NCI-H460 (cell line): ENCODE measurements at places on chromosomes 6 and 20. TPM values are rescaled to one million over a fixed set of nuclear protein-coding genes. Genes with fewer than 3 reads are reported as not detected.

DYNLT2 gene
- 1.2 and 1.3 TPM in 2 replicates for total RNA-seq

TSPO2 gene
- not detected in 2 replicates for total RNA-seq

CD24 gene
- total RNA-seq = 303 and 305 TPM in 2 replicates

- DNase-seq = no peak
Measured at GRCh38 chr6:19320111-19320581, 517.0 kb upstream of the ID4 start.

GRCh38 chr20:34644951-34645350 lies 31.9 kb downstream of the PIGU start:
- no peak for DNase-seq

- no peak for DNase-seq
Measured at GRCh38 chr6:162198076-162198475, 529.5 kb downstream of the PRKN start.

DNA sequence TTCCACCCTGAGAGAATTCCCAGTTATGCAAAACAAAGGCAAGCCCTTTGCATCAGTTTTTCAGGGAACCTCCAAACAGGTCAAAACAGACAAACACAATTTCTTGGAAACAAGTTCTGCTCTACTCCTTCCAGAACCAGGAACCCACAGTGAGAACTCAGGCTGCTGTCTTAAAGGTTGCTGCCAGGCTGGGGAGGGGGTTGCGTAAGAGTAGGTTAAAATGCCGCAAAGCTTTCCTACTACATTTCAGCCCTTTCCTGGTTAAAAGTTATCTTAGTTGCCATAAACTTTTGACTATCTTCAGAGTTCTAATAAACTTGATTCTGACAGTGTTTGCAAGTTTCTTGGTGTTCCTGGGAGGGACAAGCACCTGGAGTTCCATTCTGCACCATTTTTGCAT lies 33.8 kb downstream of the KPNA5 start:
- no peak for DNase-seq

DNA sequence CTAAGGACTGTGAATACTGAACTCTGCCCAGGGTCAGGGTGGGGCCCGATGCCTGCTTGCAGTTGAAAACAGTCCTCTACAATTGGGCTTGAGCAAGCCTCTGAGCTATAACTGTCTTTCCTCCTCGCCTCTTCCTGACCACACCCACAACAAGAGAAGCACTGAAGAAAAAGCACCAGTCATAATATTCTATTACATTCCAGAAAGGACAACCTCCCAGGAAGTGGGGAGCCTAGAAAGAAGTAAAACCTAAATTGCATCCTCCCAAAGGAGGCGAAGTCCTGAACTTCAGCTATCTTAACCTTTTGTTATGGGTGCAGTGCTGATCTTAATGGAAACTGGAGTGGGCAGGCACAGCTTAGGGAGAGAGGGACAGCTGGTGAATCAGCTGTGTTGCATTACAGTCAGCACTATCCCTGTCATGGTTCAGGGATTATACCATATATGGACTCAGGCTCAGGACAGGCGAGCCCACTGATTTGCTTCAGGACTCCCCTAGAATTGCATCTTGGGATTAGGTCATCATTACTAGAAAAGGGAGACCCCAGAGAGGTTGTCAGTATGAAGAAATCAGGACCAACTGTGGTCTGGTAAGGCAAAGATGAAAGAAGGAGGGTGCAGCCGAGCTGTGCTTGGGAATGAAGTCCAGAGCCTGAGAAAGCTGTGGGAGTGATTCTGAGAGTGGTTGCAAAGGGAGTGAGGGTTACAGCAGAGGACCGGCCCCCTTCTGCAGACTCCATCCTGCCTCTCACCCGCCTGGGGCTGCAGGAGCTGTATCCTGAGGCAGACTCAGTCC lies 18.3 kb upstream of the TRAM2 start:
- peak; percentile 30 for DNase-seq

- no peak for DNase-seq
Measured at GRCh38 chr6:38354037-38354381, 285.7 kb downstream of the BTBD9 start.

- no peak for DNase-seq
Measured at GRCh38 chr6:44265722-44266233, 427 bp upstream of the NFKBIE start.

- no peak for DNase-seq
Measured at GRCh38 chr20:53941680-53942471, 128.5 kb downstream of the BCAS1 start.

DNA sequence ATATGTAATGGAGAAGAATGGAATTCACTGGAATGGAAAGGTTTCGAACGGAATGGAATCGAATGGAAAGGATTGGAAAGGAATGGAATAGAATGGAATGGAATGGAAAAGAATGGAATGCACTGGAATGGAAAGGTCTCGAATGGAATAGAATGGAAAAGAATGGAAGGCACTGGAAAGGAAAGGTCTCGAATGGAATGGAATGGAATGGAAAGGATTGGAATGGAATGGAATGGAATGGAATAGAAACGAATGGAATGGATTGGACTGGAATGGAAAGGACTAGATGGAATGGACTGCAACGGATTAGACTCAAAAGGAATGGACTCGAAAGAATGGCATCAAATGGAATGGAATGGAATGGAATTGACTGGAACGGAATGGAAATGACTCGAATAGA lies 20.5 kb upstream of the DEFB115 start:
- DNase-seq = no peak

GRCh38 chr6:19771753-19772336 lies 65.3 kb upstream of the ID4 start:
- DNase-seq = no peak

DNA sequence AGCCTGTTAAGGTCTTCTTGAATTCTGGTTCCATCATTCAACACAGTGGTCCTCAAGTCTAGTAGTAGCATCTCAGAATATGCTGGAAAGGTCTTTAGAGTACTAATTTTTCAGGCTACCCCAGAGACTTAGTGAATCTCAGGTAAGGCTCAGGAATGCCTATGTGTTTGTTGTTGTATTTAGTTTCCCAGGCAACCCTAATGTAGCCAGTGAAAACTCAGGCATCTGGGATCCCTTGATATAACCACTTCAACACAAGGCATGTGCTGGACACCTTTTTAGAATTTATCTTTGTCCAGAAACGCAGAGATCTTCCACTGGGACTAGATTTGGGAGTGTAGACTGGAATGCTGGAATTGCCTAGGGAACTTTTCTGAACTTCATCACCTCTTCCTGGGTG lies 597.9 kb upstream of the FLRT3 start:
- DNase-seq = no peak

DNA sequence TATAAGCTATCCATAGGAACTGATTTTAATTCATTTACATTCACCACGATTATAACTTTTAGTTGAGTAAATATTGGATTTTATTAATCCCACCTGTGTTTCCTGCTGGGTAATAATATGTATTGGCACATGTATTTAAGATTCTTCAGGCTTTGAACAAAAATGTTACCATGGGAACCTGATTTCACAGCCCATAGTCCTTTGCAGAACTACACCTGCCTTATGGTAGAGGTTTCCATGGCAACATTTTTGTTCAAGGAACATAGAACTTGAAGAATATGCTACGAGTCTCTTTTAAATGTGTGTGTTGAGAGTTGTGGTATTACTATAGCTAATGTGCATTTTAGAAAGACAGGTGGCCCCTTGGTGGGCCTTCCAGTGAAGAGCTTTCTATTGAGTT lies 317.4 kb downstream of the SAMD5 start:
- no peak for DNase-seq

DNA sequence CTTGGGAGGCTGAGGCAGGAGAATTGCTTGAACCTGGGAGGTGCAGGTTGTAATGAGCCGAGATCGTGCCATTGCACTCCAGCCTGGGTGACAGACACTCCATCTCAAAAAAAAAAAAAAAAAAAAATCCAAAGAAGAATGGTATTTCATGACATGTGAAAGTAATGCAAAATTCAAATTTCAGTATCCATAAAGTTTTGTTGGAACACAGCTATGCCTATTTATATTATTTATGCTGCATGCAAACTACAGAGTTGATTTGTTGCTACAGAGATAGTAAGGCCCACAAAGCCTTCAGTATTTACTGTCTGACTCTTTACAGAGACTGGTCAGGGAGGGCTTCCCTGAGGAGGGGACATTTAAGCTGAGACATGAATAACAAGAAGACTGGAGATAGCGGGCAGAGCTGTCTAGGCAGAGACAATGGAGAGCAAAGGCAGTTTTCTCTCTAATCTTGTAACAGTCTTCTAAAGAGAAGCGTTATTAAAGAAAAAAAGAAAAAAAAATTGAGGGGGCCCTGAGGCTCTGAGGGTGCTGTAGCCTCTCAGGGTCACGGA lies 2.7 kb upstream of the SLC9A8 start:
- no peak for DNase-seq

GRCh38 chr6:151999194-151999593 lies 191.7 kb downstream of the ESR1 start:
- DNase-seq = no peak

- no peak for DNase-seq
Measured at GRCh38 chr6:154696661-154697060, 36.6 kb upstream of the SCAF8 start.

DNA sequence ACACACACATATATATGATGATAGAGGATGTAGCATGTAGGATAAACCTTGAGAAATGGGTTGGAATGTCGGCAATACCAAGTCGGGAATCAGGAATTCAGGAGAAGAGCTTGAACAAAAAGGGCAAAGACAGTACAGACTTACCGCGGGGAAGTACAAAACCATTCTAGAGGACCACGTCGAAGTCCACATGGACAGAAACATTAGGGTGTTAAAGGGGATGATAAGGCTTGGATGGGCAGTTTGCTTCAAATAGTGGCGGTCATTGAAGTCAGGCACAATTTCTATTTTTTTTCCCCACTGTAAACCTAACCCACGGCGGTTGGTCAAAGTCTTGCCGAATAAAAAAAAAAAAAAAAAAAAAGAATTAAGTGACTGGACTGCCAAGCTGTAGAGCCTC lies 766 bp upstream of the NUS1 start:
- no peak for DNase-seq
